Amygdala (tissue), 56 donors: ENCODE measurements at places on chromosomes 12 and 14.

- no peak for DNase-seq
Measured at GRCh38 chr12:1582709-1583050, 11.7 kb downstream of the FBXL14 start.

- DNase-seq: no peak
Measured at GRCh38 chr14:71021347-71022011, 114.2 kb downstream of the PCNX1 start.

DNA sequence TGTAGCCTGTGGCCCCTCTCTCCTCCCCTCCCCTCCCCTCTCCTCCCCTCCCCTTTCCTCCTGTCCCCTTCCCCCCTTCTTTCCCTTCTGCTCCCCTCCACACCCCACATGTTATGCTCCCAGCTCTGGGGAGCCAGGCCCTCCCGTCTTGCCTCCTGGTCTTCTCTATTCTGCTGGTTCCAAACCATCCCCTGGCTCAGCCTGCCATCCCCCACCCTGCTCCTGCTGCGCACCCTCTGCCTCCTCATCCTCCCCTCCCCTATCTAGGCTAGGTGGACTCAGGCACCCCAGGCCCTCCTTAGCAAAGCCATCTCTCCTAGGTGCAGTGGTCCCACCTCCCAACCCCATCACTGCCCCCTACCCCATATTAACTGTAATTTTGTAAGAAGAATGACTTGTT, 99.5 kb downstream of the CALM1 start:
- no peak for DNase-seq

GRCh38 chr14:104972301-104973134, 5.7 kb downstream of the AHNAK2 start:
- DNase-seq: no peak

- DNase-seq: no peak
Measured at GRCh38 chr14:22314183-22314820, 274.7 kb downstream of the DAD1 start.

DNA sequence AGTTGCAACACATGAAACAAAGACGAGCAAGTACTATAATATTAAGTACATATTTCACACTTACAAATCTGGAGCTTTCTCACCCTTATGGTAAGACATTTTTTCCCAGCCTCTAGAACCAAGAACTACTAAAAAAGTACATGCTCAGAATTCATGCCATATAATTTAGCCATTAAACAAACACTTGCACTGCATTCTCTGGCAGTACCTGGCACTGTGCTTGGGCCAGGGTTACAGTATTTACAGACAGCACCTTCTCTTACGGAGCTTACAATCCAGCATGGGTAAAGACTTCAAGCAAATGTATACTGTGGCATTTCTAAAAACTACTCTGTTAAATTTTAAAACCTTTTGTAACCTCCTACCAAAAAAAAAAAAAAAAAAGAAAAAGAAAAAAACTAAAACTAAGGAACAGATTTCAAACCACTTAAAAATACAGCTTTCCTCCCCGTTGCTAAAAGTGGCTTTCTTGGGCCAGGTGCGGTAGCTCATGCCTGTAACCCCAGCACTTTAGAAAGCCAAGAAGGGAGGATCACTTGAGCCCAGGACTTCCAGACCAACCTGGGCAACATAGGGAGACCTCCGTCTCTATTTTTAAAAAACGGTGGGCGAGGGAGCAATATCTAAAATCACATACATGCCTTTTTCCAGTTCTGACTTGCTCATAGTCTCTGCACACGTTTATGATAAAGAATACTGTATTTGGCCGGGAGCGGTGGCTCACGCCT, 956 bp downstream of the GNPTAB start:
- DNase-seq: no peak

DNA sequence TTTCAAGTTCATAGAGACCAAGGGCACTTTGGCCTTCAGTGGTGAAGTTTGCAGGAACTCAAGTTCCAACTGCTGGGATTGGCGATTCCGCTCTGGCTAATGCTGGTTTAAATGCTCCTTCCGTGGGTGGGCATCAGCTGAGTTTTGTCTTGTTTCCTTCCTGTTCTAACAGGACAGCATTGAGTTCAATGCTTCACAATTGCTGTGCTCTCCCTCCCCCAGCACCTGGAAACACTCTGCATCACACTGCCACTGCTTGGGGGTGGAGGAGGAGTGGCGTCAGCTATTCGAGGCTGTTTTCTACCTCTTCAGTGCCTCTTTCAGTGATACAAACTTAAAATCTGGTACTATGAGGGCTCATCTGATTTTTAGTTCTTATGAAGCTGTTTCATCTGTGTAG, 634.9 kb downstream of the FSCB start:
- DNase-seq: no peak

DNA sequence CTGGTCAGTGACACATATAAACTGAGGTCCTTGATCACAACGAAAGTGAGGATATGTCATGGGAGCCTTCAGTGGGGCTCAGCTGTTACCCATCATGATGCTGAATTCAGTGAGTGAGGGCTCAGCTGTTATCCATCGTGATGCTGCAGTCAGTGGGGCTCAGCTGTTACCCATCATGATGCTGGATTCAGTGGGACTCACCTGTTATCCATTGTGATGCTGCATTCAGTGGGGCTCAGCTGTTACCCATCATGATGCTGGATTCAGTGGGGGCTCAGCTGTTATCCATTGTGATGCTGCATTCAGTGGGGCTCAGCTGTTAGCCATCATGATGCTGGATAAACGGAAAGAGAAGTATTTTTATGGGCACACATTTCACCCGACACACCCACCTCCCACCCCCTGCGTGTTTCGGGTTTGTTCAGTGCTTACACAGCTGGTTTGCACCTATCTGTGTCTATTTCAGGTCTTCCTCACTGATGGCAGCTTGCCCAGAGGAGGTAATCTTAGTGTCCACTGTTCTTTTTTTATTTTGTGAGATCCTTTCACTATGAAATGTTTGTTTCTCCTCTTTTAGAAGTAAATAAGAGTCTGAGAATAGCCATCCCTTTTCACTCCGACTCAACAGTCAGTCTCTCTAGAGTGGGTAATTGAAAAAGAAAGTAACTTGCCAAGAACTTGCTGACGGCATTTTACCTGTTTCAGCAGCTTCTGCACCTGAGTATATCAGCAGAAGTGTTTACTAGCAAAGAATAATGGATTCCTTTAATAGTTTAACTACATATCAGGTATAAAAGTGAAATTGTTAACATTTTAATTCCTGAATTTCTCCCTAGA, 183.0 kb downstream of the ERC1 start:
- no peak for DNase-seq
